ENCODE measurements at places on chromosomes 7 and 10. TPM values are rescaled to one million over a fixed set of nuclear protein-coding genes. Genes with fewer than 3 reads are reported as not detected.

Gene ASB10
- not detected for total RNA-seq

Gene GPR37
- total RNA-seq, result 0.16 TPM

Gene SPAM1
- not detected for total RNA-seq

Gene MKI67
- total RNA-seq, result 23.2 TPM

Gene GPER1
- total RNA-seq, result 1.1 TPM

Gene NKX6-2
- not detected for total RNA-seq

Gene NHLRC2
- total RNA-seq, result 6.2 TPM

Gene UTF1
- total RNA-seq, result not detected

Measured in bladder microvascular endothelial cell (primary cell).